ENCODE measurements at places on chromosomes 2 and 18.

- DNase-seq: no peak
Measured at GRCh38 chr2:143399631-143400069, 270.4 kb downstream of the ARHGAP15 start.

- DNase-seq: no peak
Measured at GRCh38 chr2:151760139-151760650, 25.9 kb upstream of the NEB start.

DNA sequence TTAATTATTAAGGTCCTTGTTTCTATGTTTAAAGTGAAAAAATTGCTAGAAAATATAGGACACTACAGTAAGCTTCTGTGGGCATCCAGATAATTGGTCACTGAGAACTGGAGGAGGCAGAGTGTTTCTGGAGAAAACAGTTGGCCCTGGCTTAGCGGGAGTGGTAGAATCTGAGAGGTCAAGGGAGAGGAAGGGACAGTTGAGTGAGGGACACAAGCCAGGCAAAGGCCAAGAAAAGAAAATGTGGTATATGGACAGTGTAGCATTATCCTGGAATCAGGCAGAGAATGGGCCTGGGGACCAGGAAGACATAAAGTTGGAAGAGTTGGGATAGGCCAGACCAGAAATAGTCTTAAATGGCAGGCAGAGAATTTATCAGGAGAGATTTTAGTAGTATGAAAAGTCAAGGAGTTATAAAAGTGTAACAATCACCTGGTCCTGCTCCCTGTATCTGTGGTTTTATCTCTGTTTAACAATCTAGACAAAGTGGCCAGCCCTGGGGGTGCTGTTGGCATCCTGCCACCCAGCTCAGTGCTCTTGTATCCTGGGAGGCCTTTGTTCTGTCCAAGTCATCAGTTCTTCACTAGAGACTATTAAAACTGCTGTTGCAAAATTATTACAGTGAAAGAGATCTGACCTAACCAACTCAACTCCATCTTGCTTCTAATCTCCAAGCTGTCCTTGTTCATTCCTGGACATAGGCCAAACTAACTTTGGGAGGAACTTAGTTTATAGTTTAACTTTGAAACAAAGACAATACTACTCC is 15.4 kb upstream of the MSGN1 start:
- DNase-seq: peak; percentile 27

GRCh38 chr2:37583402-37583801 is 88.0 kb downstream of the CDC42EP3 start:
- no peak for DNase-seq

GRCh38 chr2:189157939-189158338 is 21.6 kb downstream of the COL5A2 start:
- DNase-seq: no peak

DNA sequence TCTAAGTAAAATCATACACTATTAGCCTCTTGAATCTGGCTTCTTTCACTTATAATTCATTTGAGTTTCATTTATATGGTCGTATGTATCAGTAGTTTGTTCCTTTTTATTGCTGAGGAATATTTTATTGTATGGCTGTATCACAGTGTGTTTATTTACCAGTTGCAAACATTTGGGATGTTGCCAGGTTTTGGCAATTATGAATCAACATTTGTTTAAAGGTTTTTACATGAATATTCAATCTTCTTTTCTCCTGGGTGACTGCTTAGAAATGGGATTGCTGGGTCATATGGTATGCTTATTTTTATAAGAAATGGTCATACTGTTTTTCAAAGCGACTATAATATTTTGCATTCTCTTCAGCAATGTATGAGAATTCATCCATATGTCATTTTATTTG is 107.9 kb downstream of the PMAIP1 start:
- DNase-seq: no peak

DNA sequence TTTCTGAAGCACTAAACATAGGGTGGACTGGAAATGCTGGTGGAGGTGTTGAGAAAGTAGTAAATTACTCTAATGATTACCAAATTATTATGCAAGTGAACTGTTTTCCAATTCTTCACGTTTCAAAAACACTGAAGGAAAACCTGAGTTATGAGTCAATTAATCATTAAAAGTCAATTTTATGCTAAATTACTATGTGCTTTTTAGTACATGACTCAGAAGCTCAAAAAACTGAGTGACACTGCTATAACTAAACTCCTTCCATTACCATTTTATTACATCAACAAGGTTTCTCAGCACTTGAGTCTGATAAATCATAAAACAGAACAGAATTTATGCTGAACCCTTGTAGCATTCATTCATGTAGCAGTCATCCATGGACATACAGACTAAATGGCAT is 20.4 kb downstream of the CHMP3 start:
- DNase-seq: no peak

DNA sequence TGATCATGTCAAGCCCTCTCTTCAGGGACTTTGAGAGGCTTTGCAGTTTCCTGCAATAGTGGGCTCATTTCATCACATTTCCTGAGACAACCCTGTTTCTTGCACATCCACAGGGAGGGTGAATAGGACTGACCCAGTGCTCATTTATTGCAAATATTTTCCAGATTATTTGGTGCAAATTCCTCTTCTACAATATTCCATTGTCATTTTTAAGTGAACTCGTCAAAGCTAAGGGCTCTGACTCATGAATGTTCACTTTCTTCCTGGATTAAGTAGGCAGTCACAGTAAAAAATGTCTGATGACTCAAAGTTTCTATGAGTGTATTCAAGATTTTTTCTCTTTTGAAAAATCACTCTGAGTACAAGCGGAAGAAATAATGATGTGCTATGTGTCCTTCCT is 225.5 kb upstream of the GALNT5 start:
- DNase-seq: peak; percentile 27

DNA sequence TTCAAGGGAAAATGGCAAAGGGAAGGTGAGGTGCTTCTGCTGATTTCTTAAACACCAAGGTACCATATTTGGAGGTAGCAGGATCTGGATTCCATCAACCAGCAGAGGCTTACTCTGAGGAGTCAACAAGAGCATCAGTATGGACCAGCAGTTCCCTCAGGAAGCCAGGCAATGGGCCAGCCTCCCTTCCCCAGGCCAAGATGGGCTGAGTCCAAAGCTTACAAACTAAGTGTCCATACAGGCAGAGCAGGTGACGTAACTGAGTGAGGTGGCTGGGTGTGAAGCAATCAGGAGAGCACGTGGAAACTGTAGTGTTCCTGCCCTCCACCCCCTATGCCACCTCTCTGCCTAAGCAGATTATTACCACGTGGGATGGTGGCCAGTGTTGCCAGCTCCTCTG is 134.2 kb upstream of the HNRNPA3 start:
- DNase-seq: no peak

GRCh38 chr18:33231474-33232317 is 208.8 kb downstream of the CCDC178 start:
- peak; percentile 67 for DNase-seq

DNA sequence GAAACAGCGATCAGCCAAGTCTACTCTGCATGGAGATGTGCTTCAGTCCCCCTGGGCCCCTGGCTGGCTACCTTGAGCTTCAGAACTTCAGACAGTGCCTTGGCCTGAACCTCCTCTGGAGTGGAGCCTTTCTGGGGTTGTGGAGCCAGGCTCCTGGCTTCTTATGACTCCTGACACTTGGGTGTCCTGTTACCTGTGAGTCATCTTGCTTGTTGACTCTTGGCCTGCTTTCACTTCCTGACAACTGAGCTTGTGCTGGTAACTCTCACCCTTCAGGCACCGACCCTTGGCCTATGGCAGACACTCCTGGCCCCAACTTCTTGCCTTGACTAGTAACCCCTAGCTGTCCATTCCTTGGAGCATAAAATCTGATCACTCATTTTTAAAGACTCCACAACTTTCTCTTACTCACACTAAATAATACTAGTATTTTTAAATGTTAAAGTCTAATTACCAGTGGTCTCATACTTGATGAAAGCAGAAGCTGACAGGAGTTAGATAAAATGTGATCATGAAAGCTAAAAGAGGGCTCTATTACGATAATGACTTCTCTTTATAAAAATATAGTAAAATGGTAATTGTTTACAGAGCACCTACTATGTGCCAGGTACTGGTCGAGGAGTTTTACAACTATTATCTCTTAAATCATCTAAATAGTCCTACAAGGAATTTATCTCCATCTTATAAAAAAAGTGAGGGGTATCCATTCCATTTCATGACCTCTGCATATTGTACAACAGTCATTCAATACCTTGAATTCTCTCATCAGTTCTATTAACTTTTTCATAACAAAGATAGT is 46.3 kb upstream of the VIT start:
- DNase-seq: peak; percentile 87

- no peak for DNase-seq
Measured at GRCh38 chr18:8217051-8217564, 392.1 kb upstream of the RAB12 start.

DNA sequence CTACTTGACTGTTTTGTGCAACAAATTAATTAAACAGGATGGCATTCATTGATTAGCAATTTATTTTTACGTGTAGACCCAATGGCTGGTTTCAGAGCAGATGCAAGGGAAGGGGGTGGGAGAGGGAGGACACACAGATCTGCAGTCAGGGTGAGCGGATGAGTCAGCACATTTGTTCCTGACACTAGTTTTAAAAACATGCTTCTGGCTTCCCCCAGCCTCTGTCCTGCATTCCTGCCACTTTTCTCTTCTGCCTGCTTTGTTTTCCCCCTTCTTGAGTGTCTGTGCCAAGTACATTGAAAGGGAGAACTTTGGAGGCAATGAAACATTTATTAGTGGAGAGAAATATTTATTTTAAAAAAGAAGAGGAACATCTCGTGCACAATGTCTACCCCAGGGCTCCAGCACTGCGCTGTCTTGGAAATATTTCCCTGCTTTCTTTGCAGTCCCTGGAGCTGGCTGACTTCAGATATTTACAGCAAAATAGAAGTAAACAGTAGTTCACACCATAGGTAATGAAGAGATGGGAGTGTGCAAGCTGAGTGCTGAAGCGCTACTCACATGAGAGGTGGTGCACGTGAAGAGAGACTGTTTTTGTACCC is 52.2 kb downstream of the NRP2 start:
- no peak for DNase-seq

DNA sequence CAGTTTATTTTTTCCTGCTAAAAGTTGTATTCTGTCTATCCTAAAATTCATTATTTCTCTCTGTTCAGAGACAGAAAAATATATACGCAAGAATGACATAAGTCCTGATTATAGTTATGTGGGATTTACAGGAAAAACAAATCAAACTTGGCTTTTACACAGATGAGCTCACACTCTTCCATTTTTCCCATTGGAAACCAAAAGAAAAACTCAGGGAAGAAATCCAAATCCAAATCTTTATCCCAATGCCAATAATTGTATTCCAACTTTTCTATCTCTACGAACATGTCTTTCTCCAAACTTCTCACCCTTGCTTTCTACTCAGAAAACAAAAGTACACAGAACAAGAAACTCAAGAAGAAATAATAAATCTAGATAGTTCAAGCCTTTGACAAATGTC is 249.1 kb upstream of the TMEFF2 start:
- DNase-seq: no peak

DNA sequence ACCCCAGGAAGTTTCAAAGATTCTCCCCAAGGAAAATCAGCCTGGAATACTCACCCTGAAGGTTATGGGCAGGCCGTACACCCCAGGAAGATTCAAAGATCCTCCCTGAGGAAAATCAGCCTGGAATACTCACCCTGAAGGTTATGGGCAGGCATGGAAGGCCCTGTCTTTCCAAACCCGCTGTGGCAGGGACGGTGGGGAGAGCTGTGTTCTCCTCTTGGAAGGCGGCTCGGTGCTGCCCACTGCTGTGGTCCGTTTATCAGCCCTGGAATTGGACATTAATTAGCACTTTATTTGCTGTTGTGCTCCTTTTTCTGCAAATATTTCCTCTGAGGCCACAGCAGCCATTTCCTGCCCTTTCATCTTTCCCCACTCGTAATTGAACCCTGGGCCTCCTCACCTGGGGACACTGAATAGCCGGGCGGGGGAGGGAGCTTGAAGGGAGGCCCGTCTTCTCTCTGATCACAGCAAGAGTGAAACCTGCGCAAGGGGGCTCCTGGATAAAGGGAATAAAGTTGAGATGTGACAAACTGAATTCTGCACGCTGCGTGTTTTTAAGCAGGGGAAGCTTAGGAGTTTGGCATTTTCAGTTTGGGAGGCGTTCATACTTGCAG is 308.7 kb upstream of the SALL3 start:
- no peak for DNase-seq

DNA sequence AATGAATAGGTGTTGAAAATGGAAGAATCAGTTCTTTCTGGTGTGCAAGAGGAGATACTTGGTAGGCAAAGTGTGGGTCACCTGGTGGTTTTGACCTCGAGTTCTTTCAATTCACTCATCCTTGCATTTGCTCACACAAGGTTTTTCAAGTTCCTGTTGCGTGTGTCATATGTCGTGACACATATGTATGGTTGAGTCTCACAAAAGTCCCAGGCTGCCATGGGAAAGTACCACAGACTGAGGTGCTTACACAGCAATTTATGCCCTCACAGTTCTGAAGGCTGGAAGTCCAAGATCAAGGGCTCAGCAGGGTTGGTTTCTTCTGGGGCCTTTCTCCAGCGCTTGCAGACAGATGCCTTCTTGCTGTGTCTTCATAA is 64.4 kb downstream of the NCK2 start:
- DNase-seq: no peak

DNA sequence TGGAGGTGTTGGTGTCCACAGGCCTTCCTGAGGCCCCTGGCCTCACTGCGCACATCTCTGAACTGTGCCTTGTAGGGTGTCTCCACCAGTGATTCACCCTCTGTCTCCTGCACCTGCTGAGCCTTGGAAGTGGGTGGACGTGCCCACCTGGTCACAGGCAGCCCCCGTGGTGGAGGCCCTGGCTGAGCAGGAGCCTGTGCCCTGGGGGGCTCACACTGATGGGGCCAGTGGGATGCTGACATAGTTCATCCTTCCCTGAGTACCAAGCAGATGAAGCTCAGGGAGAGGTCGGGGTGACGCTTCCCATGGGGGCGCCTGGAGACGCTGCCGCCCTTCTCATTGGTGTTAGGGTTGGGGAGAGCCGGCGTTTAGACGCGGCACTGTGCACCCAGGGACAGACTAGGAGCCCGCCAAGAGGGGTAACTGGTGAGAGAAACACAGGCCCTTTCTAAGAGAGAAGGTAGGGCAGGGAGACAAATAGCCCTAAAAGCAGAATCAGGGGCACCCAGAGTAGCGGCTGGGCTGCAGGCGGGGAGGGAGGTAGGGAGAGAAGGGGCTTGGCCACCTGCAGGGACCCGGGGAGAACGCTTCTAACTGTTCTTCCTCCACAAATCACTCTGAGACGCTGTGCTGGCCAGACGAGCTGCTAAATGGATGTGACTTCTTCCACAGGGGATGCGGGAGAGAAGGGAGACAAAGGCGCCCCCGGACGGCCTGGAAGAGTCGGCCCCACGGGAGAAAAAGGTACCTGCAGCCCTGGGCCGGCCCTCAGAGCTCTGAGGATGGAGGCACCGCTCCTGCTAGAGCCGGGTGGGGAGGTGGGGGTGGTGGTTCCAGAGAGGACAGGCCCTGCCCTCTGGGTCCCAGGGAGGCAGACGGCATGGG is 18.0 kb downstream of the COLEC11 start:
- no peak for DNase-seq

- DNase-seq: no peak
Measured at GRCh38 chr2:741195-741496, 63.9 kb upstream of the TMEM18 start.

GRCh38 chr18:3524706-3525105 is 74.7 kb downstream of the TGIF1 start:
- DNase-seq: no peak

Measured in LoVo (cell line).